ENCODE measurements at places on chromosomes 4 and X.

GRCh38 chr4:143189528-143189927, 4.8 kb downstream of the USP38 start:
- DNase-seq = peak; percentile 35

DNA sequence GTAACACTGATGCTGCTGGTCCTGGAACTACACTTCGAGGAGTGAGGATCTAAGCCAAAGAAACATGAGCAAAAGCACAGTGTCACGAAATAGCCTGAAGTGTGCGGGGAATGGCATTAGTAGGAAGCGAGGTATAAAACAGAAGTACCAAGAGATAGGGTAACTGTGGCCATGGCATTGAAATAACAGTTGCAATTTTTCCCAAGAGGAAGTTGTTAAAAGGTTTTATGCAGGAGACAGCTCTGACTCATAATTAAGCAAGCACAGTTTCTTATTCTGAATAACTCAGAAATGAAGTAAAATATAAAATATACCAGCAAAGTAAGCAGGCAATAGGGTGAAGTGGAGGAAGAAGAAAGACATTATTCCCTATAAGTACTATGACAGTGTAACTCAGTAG, 90.3 kb upstream of the TMEM150C start:
- peak; percentile 88 for DNase-seq

- DNase-seq = no peak
Observed at GRCh38 chrX:120377179-120377578, 15.3 kb downstream of the ATP1B4 start.

GRCh38 chr4:121656269-121656641, 40.5 kb downstream of the ANXA5 start:
- DNase-seq = no peak

DNA sequence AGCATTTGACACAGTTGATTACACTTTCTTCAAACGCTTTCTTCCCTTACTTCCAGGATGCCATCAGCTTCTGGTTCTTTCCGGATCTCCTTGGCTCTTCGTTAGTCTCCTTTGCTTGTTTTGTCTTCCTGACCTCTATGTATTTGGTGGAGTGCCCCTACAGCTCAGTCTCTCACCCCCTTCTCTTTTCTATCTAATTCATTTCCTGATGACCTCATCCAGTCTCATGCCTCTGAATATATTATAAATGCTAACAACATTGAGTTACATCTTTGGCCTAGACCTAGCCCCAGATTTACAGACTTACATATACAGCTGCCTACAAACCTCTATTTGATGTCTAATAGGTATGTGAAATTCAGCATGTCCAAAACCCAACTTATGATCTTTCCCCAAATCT, 16.5 kb upstream of the LEF1 start:
- no peak for DNase-seq

DNA sequence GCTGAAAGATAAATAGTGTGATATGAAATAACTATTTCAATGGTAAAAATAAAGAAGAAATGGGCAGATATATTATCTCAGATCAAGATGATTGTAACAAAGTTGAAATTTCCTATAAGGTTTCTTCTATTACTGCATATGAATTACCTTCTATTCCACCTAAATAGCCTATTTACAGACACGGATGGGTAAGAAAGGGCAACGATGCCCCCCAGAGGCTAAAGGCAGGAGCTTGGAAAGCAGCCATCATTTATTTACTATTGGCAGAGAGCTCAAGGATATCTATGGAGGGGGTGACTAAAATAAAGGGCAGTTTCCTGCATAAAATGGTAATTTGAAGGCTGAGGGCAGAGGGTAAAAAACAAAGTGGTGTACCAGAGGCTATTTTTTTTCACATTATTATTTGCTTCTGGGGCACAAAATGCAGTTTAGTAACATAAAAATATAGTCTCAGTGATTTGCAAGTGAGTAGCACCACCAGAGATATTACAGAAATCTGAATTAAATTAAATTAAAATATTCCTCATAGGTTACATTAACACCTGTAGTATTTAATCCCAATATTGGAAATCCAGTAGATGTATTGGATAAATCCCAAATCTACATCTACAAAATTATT, 123.1 kb downstream of the BTC start:
- peak; percentile 68 for DNase-seq

DNA sequence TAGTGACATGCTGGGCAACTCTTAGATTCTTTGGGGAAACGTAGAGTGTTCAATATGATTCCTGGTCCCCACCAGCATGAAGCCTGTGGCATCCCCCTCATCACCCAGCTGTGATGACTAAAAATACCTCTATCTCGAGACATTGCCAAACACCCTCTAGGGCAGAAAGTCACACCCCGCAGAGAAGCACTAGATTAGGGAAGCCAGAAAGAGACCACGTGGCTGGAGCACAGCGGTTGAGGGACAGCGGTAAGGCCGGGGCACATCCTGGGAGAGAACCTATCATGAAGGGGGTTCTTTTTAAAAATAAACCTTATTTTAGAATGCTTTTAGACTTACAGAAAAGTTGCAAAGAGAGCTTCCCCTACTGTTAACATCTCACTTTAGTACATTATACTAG, 11.0 kb downstream of the FAT1 start:
- DNase-seq = no peak

- DNase-seq = peak; percentile 5
Observed at GRCh38 chrX:120514236-120514635, 45.1 kb upstream of the LAMP2 start.

- no peak for DNase-seq
Observed at GRCh38 chrX:131063613-131064012, 5.5 kb downstream of the ARHGAP36 start.

GRCh38 chrX:39749135-39749534, 348.6 kb downstream of the BCOR start:
- DNase-seq = no peak

- DNase-seq = peak; percentile 46
Observed at GRCh38 chr4:168831919-168832762, 177.9 kb downstream of the CBR4 start.

- no peak for DNase-seq
Observed at GRCh38 chr4:55256787-55257186, 89.3 kb upstream of the SRD5A3 start.

DNA sequence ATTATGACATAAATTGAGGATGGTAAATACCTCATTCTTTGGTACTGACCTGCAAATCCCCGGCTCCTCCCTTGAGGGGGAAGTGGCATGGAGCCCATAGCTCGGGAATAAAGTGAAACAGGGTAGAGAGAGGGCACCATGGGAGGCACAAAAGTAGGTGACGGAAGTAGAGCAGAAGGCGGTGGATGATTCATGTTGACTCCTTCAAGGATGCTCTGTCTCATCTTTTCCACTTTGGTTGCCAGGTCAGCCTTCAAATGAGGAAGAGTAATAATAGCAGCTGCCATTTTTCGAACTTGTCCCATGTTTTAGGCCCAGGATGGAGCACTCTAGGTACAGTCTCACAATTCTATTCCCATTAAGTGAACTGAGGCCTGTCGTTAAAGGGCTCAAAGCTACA, 41.4 kb upstream of the PHF8 start:
- no peak for DNase-seq

DNA sequence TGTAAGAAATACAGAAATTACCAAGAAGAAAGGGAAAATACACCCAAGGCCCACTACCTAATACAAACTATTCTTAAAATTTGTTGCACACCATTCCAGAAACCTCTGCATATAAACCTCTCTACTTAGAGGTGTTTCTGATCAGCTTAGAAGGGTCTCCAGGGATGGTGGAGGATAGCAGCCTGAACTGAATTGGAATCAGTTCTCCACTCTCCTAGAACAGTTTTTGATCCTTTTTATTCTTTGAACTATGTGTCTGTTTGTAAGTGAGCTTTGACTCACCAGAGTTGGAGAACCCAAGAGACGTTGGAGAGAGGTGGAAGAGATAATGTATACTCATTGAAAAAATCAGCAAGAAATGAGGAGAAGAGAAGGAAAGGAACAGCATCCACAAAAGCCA, 96.6 kb upstream of the OTUD4 start:
- DNase-seq = no peak

DNA sequence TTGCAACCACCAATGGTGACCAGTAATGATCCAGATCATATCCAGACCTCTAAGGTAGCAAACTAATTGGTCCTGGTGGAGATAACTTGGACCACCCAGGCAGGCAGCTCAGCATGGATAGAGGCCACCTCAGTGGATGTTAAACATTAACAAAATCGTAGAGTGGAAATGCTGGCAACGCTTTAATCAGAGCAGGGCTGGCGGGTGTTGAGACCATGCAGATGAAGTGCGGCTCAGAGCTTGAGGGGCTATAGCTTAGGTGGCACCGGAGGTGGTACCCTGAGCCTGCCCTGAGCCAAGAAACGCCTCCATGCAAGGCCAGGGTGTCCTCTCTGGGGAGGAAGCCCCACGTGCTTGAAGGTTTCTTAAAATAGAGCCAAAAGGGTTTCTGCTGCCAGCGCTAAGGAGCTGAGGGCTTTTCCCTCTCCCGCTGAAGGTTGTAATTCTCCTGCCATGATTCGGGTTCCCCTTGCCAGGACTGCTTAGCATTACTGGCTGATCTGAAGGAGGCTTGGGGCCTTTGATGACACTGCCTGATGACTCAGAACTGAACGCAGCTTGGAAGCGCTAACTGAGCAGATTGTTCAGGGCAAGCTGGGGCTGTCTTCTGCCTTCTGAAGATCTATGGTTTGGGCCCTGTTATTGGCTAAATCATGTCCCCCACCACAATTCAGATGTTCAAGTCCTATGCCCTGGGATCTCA, 177.8 kb upstream of the ATP6AP2 start:
- DNase-seq = peak; percentile 56

DNA sequence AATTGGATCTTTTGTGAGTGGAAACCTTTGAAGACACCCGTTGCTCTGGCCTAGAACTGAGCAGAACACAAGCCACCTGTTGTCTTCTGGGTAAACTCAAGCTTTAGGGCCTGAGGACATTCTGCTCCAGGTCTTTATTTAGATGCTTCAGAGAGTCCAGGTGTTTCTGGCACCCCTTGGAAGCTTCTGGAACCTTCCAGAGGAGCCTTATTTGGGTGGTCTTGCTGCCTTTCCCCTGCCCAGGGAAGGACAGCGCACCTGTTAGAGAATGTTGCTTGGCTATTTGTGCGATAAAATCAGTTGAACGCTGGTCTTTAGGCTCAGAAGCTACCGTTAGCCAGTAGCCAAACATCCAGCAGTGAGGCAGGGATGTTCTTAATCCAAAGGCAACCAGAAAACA, 3.0 kb downstream of the ZNF275 start:
- DNase-seq = no peak

- DNase-seq = no peak
Observed at GRCh38 chr4:23369331-23369730, 520.5 kb downstream of the PPARGC1A start.

GRCh38 chrX:152177497-152178269, 39.3 kb upstream of the MAGEA10 start:
- no peak for DNase-seq

DNA sequence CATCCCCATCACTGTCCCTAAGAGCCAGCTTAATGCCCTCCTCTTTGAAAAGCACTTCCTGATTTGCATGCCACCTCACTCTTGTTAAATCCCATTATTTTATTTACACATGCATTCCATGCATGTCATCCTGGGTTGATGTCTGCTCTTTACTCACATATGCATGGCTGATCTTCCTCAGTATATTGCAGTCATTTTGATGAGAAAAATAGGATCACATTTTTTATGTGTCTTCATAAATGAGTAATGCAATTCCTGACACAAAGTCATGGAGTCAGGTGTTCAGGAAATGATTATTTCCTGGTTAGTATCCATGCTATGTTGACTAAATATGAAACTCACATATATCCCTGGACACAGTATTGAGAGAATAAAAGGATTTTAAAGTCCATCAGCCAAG, 204.7 kb downstream of the SLIT2 start:
- DNase-seq = no peak

- DNase-seq = no peak
Observed at GRCh38 chr4:141567326-141567915, 69.0 kb upstream of the IL15 start.

GRCh38 chr4:891747-892146, 40.4 kb downstream of the GAK start:
- DNase-seq = no peak

GRCh38 chr4:187477224-187477623, 518.3 kb upstream of the ZFP42 start:
- DNase-seq = no peak

DNA sequence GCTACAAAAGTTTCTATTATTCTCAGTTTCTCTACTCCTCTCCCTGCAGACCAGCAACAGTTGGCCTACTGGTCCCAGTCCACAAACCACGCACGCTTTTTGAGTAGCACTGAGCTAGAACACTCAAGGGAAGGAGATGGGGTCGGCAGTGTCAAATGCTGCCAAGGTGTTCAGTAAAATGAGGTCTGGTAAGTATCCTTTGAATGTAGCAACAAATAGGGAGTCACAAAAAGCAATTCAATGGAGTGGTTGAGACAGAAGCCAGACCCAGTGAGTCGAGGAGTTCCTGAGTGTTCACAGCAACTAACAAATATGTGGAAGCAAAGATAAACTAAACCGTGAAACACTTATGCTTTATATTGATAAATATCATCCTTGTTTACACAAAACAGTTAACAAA, 355.7 kb downstream of the MID1IP1 start:
- no peak for DNase-seq

- no peak for DNase-seq
Observed at GRCh38 chrX:56550667-56551066, 12.8 kb upstream of the UBQLN2 start.

- no peak for DNase-seq
Observed at GRCh38 chr4:186021461-186022167, 47.3 kb upstream of the TLR3 start.

- no peak for DNase-seq
Observed at GRCh38 chr4:32986236-32986635, 2266.1 kb downstream of the PCDH7 start.

- no peak for DNase-seq
Observed at GRCh38 chrX:44055638-44056037, 82.4 kb upstream of the NDP start.

DNA sequence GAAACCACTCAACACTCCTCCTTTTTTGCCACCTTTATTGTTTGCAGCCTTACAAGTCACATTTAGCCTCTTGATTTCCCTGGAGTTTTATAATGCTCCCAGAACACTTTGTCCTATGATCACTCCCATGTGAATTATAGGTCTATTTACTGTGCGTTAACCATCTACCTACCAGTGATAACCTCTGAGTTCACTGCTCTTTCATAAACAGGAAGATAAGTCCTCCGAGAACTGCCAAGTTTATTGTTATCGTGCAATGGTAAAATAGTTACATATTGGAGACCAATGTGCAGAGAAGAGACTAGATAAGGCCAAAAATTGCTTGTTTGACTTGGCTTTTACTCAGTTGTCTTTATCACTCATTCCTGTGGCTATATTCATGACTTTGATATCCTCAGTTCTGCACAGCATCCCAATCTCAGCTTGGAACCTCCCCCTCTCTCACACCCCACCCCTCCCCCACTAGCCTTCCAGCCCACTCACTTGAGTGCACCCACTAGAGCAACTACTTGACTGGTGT, 12.9 kb upstream of the NUDT9 start:
- no peak for DNase-seq

GRCh38 chr4:1600811-1601532, 83.1 kb downstream of the FAM53A start:
- DNase-seq = no peak

DNA sequence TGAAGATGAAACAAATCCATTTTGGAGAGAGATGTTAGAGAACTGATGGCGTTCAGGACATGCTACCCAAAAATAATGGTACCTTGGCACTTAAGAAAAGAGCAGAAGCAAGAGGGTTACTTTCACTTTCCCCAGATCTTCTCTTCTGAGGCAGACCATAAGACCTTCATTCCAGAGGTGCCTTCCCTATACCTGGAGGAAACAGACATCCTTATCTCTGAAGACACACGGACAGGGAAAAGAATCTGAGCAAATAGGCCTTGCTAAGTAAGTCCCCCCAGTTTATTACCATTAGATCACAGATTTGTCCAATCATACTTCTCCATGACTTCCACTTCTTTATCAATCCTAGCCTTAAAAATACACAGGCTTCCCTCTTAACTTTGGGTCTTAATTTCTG, 2.0 kb upstream of the FGF2 start:
- no peak for DNase-seq

All from inflammatory macrophage treated with lipopolysaccharide for 4 hours (primary cell).